ENCODE measurements at places on chromosomes 1 and 21.
A peak's percentile ranks its signal among the peaks of the same experiment; 100 is the strongest.

GRCh38 chr1:116508984-116509980 is 61.5 kb downstream of the CD58 start:
- DNase-seq: peak; percentile 71

GRCh38 chr21:17793246-17794123 is 25.7 kb downstream of the C21orf91 start:
- no peak for DNase-seq

DNA sequence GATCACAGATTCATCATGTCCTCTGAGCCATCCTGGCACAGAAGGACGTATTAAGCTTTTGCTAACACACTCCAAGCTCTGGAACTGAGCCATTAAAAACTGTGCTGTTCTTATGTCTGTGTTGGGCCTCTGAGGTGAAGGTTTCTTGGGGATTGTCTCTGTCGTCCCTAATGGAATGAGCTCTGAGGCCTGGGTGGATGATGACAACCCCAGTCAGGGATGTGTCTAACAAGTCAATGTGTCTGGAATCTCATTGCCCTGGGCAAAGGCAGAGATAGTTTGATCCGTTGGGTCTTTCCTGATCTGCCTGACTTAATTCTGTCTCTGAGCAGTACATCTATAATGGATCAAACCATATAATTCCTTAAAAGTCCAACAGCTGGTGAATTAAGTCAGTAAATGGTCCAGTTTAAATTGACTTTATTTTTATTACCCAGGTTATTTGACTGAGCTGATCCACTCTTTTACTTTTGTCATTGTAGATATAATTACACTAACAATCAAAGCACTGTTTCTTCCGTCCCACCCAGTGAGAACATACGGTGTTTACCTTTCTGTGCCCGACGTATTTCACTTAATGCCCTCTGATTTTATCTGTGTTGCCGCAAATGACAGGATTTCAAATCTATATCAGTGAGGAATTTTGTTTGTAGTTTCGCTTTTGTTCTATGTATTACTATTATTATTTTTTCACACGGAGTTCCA is 38.8 kb upstream of the OR2B11 start:
- DNase-seq: no peak

GRCh38 chr1:166182281-166182680 is 15.5 kb upstream of the FAM78B start:
- DNase-seq: no peak

- DNase-seq: no peak
Measured at GRCh38 chr1:33000427-33001026, 35.9 kb upstream of the RNF19B start.

- DNase-seq: no peak
Measured at GRCh38 chr1:2602866-2603520, 16.4 kb downstream of the PRXL2B start.

DNA sequence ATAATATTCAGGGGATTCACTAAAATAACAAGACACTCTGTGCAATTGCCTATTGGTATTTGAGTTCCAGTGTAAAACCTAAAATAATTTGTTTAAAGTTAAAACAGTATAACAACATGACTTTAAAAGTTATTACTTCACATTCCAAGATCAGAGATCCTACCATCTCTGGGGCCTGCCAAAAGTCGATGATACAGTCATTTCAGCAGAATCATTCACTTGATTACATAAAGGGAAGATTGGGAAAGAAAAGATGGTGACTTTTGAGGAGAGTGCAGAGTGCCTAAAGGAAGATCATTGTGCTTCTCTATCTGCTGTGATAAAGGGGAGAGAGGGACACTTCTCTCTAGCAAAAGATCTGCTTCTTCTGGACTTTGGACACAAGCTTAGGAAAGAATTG is 784.4 kb upstream of the ADGRL4 start:
- no peak for DNase-seq

- peak; percentile 33 for DNase-seq
Measured at GRCh38 chr1:221829327-221830015, 87.6 kb upstream of the DUSP10 start.

DNA sequence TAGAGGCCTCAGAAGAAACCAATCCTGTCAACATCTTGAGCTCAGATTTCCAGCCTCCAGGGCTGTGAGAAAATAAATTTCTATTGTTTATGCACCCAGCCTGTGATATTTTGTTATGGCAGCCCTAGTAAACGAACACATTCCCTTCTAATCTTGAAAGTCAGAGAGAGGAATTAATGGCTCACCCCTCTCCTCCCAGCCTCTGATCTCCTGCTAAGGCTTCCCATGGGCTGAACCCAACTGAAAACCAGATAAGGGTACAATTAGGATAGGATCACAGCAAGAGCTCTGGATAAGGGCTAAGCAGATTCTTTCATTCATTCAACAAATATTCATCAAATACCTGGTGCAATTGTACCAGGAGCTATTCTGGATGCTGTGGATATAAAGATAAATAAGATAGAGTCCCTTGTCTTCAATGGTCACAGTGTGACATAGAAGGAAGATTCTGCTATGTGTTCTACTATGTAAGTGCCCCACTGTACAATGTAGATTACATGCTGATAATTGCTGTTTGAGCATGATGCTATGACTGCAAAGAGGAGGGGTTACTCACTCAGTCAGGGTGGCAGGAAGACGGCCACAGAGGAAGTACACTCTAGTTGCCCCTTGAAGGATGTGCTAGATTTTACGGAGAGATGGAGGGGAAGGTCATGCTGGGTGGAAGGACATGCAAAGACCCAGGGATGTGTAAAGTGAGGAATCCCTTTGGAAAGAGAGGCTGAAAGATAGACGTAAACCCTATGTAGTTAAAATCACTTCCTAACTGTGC is 203.3 kb upstream of the JUN start:
- no peak for DNase-seq

DNA sequence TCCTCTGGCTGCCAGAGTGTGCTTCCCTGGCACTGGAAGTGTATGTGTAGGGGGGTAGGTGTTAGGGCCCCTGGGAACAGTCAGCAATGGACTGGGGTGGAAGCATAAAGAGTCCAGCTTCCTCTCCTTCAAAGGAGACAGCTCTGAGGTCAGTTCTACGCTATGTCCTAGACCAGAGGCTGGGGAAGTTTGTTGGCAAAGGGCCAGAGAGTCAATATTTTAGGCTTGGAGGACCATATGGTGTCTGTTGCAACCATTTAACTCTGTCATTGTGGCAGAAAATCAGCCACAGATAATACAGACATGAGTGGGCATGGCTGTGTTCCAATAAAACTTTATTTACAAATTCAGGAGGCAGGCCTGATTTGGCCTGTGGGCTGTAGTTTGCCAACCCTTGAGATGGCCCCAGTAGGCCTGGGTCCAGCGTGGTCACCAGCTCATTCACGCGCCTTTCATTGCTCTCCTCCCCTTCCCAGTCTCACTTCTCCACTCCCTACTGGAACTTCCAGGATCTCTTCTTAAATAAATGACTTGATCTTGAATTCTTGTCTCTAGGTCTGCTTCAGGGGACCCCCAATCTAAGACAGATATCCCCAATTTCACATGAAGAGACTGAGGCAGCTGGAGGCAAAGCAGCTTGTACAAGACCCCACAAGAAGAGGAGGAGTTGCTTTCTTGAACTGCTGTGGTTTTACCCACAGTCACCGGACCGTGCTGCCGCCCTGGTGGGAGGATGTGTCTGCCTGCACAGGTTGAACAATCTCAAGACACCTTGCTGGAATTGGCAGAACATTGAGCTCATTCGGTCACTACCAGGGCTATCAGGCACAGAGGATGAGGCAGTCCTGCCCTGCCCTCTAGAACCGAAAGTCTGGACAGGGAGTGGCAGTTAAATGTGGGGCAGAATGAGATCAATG is 162.4 kb upstream of the POU3F1 start:
- no peak for DNase-seq

GRCh38 chr1:179775009-179775408 is 31.9 kb downstream of the FAM163A start:
- DNase-seq: no peak

GRCh38 chr21:16642353-16642752 is 870.5 kb upstream of the CXADR start:
- no peak for DNase-seq

- DNase-seq: no peak
Measured at GRCh38 chr1:115477071-115477470, 139.0 kb upstream of the NGF start.

GRCh38 chr1:188027613-188028012 is 1198.9 kb downstream of the PLA2G4A start:
- no peak for DNase-seq

- DNase-seq: peak; percentile 42
Measured at GRCh38 chr1:26686795-26687194, 9.0 kb upstream of the ARID1A start.

DNA sequence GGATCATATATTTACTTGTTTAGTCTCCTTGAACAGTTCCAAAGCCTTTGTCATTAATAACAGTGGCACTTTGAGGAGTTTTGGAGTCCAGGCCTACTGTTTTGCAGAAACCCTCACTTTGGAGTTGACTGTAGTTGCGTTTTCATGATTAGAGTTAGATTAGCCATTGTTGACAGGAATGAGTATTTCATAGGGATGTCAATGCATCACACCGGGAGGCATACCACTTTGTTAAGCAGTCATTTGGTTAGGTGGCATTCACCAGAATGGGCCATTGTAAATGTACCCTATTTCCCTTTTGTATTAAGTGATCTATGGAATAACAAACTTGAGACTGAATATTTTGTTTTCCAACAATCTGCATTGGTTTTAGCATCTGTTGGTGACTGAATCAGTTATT is 11.8 kb downstream of the MRPS6 start:
- DNase-seq: no peak

DNA sequence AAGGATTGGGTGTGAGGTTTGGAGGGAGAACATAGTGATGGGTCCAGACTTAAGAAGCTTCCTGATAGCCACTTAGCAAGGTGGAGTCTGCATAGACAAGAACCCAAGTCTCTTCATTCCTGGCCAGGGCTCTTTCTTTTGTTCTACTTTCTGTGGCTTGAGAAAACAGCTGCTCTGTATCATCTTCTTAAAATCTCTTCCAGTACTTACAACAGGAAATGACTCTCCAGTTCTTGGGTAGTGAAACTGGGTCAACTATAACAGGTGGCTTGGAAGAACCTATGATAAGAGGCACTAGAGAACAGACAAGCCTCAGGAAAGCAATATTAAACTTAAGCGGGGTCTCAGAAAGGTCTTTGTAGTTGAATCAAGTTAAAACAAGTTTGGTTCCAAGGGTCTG is 148.1 kb upstream of the USP24 start:
- no peak for DNase-seq

- no peak for DNase-seq
Measured at GRCh38 chr1:84973498-84974334, 23.2 kb downstream of the MCOLN2 start.

DNA sequence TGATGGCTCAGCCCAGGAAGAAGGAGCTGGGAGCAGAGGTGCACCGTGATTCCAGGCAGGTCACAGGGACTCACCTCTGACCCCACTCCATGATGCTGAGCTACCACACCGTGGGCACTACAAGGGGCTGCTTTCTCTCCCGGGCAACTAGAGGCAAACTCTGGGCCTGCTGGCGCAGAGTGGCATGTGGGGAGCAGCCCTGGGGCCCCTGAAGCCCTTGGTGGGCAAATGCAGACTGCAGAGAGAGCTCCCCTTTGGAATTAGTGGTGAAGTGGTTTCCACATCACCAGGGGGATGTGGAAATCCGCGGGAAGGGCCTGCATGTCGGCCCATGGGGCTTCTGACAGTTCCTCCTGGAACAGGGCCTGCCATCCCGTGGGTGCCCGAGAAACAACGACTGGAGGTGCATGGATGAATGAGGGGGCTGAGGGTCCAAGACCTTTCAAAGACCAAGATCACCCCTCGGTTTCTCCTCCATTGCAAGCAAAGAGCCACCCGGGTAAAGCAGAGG is 11.8 kb upstream of the MMEL1 start:
- DNase-seq: no peak

Data from Kasumi-1 (cell line).